ENCODE measurements at places on chromosomes 3 and 15.
A peak's percentile ranks its signal among the peaks of the same experiment; 100 is the strongest.

GRCh38 chr3:30193625-30194044 lies 412.8 kb upstream of the TGFBR2 start:
- no peak for DNase-seq

GRCh38 chr3:157589211-157589610 lies 86.0 kb upstream of the VEPH1 start:
- DNase-seq = no peak

- no peak for DNase-seq
These were observed 411.6 kb upstream of the CADM2 start for GRCh38 chr3:84547207-84547606.

- no peak for DNase-seq
These were observed 64.4 kb downstream of the P2RY1 start for GRCh38 chr3:152899306-152899705.

- no peak for DNase-seq
These were observed 12.1 kb downstream of the WNT7A start for GRCh38 chr3:13867732-13868131.

DNA sequence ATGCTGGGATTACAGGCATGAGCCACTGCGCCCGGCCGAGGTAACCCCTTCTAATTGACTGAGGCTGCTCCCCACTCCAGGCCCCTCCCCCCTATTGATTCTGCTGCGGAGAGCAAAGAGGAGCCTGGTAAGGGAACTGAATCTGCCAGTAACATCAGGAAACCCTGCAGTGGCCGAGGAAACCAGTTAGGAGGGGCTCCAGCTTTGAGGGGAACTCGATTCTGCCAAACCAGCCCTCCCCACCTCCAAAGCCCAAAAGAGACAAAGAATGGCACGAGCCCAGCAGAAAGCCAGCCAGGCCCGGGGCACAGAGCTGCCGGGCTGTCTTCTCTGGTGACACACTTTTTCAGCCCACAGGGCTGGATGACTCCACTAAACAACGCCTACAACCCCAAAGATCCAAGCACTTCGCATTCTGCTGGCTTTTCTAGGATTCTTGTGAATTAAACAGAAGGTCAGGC lies 15.0 kb upstream of the ACAD9 start:
- no peak for DNase-seq

DNA sequence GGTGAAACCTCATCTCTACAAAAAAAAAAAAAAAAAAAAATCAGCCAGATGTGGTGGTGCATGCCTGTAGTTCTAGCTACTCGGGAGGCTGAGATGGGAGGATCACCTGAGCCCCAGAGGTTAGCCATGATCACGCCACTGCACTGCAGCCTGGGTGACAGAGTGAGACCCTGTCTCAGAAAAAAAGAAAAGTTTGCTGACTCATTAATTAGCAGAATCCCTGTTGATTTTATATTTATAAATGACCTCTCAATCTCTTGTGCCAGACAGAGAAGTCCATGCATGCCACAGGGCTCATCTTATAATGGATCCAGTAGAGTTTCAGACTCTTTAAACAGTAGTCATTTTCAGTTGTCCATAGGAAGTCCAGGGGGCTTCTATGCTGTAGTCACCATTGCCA lies 32.9 kb downstream of the ABHD6 start:
- DNase-seq = no peak

DNA sequence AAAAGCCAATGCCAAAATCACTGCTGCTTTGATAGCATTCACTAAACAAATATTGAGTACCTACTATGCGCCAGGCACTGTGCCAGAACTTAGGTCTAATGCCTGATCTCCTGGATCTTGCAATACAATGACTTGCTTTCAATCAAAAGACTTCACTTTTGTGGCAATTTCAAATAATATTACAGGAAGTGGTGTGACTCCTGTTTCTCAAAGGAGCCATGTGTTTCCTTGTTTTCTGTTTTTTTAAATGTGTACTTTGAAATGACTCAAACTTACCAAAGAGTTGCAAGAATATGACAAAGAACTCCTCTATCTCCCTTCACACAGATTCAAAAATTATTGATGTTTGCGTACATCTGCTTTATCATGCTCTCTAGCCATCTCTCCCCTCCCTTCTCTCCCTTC lies 18.3 kb downstream of the OSBPL10 start:
- no peak for DNase-seq

DNA sequence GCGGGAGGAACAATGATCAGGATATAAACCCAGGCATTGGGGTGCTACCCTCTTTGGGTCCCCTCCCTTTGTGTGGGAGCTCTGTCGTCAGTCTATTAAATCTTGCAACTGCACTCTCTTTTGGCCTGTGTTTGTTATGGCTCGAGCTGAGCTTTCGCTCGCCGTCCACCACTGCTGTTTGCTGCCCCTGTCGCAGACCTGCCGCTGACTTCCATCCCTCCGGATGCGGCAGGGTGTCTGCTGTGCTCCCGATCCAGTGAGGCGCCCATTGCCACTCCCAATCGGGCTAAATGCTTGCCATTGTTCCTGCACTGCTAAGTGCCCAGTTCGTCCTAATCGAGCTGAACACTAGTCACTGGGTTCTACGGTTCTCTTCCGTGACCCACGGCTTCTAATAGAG lies 1443.7 kb upstream of the CADM2 start:
- no peak for DNase-seq

DNA sequence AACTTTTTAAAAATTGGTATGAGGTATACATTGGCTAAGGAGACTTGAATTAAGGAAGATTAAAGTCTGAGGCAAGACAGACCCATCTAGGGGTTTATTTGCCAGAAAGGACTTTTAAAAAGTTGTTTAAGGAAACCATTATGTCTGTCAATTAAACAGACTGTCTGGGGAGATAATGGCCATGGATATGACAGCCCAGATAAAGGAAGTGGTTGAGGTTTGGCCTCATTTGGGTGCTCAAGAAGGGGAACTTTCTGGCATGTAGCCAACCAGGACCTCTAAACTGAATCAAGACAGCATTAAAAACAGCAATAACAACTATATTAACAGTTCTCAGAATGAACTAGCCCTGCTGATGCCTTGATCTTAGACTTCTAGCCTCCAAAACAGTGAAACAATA lies 9.9 kb upstream of the CD200R1L start:
- peak; percentile 24 for DNase-seq

- DNase-seq = no peak
These were observed 399.1 kb downstream of the SI start for GRCh38 chr3:164679245-164679644.

DNA sequence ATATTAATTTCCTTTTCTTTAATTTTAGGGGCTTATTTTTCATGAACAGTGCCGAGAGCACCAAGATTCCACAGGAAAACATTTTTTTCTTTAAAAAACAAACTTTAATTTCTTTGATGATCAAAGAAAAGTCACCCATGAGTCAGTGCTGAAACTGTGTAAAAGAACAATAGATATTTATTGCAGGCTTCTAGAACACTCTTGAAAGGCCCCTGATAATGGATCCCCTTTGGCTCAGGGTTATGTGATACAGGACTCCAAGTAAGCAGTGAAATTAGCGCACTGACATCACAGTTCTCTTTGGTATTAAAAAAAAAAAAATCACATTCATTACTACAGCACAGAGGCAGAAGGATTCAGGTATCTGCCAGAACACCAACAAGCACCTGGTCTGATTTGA lies 66.1 kb upstream of the MYZAP start:
- DNase-seq = no peak

GRCh38 chr15:72203507-72203837 lies 5.9 kb upstream of the GRAMD2A start:
- DNase-seq = no peak

GRCh38 chr3:18378218-18378617 lies 46.9 kb downstream of the SATB1 start:
- DNase-seq = no peak

GRCh38 chr3:197404754-197405153 lies 106.3 kb upstream of the DLG1 start:
- no peak for DNase-seq

DNA sequence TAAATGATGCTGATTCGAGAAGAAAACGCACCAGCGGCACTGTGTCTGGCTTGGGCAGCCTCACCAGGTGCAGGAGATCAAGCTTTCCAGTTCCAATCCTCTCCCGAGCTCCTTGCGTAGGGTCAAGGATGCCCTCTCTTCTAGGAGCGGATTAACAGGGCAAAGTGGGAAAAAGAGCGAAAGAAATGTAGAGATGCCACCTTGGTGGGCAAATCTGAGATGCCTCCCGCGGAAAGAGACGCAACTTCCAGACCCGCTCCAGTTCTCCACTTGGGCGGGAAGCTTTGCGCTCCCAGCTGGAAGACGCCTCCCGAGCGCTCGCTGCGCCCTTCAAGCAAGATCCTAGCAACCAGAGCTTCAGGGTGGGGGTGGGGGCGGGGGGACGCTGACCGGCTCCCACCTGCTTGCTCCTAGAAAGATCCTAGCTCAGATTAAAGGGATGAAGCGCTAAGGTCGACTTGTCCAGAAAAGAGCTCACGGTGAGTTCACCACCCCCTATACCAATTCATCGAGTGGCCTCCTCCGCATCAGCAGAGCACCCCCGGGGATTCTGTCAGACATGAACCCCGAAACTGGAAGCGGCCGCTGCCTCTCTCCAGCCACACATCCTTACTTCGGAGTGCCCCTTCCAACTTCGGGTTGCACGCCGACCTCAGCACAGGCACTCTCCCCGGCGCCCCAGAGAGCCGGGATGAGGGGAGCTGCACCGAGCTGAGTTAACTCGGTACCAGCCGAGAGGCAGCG lies 769 bp downstream of the TAFA4 start:
- no peak for DNase-seq

- no peak for DNase-seq
These were observed 10.8 kb upstream of the FANCD2 start for GRCh38 chr3:10015461-10015904.
